Stimulated activated CD4-positive, alpha-beta T cell treated with anti-CD3 and anti-CD28 coated beads, Interleukin-12 subunit alpha, Interleukin-12 subunit beta, amount 100 ng/mL, for 48 hours (primary cell): ENCODE measurements at places on chromosomes 3 and 15.

DNA sequence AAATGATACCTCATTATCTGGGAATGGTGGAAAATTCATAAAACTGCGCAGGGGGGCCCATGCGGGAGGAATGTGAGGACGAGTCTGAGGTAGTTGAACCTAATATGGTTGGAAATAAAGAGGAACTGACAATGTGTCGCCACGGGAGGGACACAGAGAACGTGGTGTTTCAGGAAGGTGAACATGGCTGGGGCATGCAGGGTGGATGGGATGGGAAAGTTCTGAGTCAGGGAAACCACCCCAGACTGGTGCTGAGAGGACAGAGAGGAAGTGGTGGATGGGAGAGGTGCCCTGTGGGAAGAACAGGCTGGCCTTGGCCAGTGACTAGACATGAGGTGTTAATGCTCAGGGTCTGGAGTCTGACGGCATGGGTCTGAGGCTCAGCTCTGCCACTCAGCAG, 137.1 kb upstream of the WNT5A start:
- no peak for DNase-seq

- no peak for DNase-seq
Observed at GRCh38 chr3:14007006-14007405, 117.7 kb downstream of the CHCHD4 start.

GRCh38 chr3:169505577-169506230, 157.8 kb downstream of the MECOM start:
- no peak for DNase-seq

GRCh38 chr3:135191708-135192107, 396.6 kb downstream of the EPHB1 start:
- no peak for DNase-seq

- no peak for DNase-seq
Observed at GRCh38 chr3:64316971-64317370, 91.7 kb upstream of the PRICKLE2 start.

GRCh38 chr3:144923046-144923775, 951.6 kb downstream of the DIPK2A start:
- no peak for DNase-seq

DNA sequence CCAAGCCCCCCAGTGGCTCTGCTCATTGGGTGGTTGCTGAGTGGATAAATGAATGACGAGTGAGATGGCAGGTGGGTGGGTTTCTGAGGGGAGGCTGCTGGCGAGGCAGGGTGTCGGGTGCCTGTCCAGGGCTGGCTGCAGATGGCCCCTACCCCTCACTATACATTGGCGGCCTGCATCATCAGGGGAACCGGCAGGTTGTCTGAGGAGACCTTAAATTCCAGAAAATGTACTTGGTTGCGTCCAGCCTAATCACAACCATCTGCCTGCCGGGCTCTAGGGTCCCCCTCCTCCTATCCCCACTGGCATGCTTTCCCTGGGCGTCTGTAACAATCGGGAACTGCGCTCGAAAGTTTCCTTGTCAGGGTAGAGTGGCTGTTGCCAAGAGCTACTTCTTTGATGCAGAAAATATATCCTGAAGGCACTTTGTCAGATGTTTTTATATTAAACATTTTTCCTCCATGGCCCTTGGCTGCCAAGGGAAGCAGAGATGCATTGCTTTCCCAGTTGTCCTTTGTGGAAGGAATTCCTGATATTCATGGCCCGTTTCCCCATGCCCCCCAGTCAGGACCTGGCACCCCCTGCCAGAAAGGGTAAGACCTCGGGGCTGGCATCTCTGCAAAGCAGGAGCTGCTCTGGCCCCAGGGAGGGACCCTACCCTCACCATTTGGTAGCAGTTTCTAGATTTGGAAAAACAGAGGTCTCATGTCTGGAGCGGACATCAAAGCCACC, 22.9 kb downstream of the SMAD6 start:
- DNase-seq, result no peak

GRCh38 chr3:65713016-65713415, 325.7 kb downstream of the MAGI1 start:
- DNase-seq, result no peak

DNA sequence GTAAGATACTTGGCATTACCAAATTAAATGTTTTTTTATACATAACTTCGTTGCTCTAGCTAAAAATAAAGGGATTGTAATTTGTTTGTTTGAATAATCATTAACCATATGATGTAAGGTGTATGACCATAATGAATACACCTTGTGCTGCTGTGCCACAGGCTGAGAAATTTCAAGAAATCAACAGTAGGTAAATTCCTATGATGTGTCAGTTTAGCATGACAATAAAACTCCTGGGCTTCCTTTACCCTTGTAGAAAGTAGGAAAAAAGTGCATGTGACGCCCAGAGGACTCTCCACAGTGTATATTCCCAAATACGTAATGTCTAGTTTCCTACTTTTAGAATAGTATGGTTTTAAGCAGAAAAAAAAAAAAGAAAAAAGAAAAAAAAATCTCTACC, 208.1 kb downstream of the SATB1 start:
- no peak for DNase-seq

DNA sequence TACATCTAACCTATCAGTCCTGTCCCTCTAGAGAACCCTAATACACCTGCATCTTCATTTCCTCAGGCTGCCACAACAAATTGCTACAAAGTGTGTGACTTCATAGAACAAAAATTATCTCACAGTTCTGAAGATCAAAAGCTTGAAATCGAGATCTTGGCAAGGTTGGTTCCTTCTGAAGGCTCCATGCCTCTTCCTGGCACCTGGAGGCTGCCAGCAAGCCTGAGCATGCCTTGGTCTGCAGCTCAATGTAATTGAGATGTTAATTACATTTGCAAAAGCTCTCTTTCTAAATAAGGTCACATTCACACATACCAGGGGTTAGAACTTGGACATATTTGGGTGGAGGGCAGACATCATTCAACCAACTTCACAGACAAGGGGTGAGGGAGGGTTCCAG, 86.4 kb upstream of the ABHD17C start:
- DNase-seq, result no peak

DNA sequence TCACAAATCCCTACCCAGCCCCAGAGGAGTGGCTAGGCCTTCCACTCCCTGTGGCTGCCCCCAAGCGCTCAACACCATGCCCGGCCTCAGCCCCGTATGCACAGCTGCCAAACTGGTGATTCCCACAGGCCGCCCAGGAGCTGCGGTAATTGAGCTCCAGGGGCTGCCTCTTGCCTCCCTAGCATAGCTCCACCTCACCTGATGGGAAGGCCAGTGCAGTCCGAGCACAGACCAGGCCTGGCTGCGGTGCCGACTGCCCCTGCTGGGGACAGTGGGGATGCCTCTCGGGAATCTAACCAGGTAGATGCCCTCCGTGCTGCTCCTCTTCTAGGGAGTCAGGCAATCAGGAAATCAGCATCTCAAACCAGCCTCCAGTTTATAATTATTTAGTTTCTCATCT, 25.9 kb downstream of the SCN5A start:
- no peak for DNase-seq

DNA sequence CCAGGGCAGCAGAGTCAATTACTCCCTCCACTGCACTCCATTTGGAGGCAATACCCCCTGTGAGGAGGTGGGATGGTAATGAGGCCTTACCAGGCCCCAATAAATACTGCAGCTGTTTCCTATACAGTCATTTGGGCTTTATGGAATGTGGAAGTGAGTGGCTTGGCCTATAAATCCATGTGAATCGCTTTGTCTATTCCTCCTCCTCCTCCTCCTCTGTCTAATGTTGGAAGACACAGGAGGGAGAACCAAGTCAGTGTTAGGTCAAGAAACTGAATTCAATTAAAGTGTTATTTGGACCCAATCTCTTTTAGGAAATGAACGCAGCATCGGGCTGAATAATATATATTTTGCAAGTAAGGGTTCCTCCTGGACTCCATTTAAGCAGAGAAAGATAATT, 17.3 kb upstream of the SRGAP3 start:
- no peak for DNase-seq

- peak; percentile 29 for DNase-seq
Observed at GRCh38 chr3:161273589-161274218, 52.6 kb downstream of the NMD3 start.

DNA sequence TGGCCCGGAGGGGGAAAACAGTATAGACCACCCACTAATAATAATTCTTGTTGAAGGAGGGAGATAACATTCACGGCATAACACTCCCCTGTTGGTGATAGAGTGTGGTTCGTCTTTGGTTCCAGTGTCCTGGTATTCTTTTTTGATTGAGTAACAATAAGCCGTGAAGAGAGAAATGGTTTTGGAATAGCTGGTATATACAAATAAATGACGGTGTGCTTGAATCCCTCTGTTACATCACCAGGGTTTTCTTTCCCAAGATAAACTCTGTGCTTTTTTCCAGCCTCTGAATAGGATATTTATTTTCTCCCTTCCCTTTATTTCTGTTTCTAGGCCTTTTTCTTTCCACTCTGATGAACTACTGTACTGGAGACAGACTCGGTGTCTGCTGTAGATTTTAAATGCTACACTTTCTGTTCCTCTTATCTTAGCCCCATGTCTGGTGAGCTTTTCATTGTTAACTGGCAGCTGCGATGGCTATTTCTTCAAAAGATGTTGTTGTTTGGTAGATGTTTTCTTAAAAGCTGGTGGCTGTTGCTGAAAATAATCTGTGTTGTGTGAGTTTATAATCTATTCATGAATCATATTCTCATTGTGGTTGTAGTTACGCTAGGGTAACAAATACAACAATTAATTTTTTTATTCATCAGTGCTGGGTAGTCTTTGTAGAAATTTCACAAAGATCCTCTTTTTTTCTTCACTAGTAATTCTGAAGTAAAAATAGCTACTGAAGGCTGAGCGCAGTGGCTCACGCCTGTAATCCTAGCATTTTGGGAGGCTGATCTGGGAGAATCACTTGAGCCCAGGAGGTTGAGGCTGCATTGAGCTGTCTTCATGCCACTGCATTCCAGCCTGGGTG, 15.5 kb upstream of the SCAANT1 start:
- no peak for DNase-seq

GRCh38 chr15:68366314-68366713, 65.6 kb downstream of the ITGA11 start:
- no peak for DNase-seq

GRCh38 chr3:48468329-48468731, 21.8 kb downstream of the ATRIP start:
- DNase-seq, result no peak

GRCh38 chr3:188845514-188845913, 326.3 kb upstream of the TPRG1 start:
- DNase-seq, result no peak

- DNase-seq, result no peak
Observed at GRCh38 chr15:98723195-98723594, 74.9 kb downstream of the IGF1R start.

- no peak for DNase-seq
Observed at GRCh38 chr3:53478166-53478830, 16.1 kb upstream of the CACNA1D start.

- DNase-seq, result no peak
Observed at GRCh38 chr3:65330072-65330471, 642.3 kb upstream of the ADAMTS9 start.

DNA sequence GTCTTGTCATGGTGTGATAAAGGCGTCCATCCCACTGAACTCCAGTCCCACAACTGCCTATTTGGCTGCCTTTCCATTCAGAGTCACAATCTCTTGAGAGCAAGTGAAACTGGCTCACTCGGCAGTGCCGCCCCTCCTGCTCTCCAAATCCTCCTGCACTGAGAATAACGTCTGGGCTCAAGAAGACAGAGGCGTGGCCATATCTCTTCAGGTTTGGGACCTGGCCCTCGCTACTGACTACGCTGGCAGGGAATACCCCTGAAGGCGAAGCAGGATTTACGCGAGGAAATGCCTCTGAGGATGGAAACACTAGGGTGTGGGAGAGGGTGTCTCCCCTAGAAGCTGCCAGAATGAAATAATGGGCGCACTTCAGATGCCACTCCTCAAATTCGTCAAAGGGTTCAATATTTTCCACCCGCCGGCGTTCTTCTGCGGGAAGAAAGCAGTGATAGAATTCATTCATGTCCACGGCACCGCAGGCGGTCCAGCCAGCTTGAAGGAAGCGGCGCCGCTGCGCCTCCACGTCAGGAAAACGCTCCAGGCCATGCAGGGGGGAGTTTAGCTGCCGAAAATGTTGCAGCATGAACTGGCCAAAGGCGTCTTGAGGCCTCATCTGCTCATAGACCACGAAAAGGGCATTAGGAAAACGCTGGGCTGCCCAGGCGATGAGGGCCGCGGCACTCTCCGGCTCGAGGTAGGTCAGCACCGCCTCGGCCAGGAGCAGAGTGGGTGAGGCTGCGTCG, 985 bp downstream of the LCMT2 start:
- peak; percentile 0 for DNase-seq

- DNase-seq, result no peak
Observed at GRCh38 chr3:34292605-34293300, 494.3 kb downstream of the PDCD6IP start.

DNA sequence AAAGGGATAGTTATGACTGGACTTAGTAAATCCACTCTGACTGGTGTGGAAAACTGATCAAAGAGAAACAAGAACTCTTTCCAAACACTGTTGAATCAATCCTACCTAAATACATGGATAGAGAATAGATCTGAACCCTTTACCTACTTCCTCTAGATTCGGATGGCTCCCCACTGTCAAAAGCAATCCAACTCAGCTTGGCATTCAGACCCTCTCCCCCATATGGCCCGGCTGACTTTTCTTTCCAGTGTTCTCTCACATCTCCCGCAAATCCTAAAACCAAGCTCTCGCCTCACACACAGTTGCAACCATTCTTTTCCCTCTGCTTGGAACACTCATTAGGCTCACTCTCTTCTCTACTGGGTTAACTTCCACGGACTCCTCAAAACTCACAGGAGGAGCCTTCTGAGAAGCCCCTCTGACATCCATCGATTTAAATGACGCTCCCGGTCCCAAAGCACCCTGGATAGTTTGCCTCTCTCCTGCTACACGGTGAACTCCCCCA, 639 bp downstream of the SPICE1 start:
- DNase-seq, result no peak

- no peak for DNase-seq
Observed at GRCh38 chr3:53939086-53939582, 47.5 kb upstream of the SELENOK start.

DNA sequence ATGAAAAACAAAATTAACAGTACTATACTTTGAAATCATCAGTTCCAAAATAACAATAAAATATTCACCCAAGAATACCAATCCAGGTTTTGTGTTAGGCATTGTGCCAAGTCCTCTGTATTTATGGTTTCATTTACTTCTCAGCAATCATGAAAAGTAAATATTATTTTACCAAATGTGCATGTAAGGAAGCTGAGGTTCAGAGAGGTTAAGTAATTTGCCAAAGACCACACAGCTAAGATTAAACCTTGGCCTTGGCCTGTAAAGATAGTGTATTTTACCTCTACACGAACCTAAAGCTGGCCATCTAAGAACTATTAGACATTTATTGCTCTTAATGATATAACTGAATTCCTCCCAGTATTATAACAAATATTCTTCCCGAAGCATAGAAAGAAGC, 124.4 kb upstream of the SLC2A2 start:
- DNase-seq, result no peak

GRCh38 chr3:45135959-45136358, 10.2 kb downstream of the CDCP1 start:
- DNase-seq, result no peak

DNA sequence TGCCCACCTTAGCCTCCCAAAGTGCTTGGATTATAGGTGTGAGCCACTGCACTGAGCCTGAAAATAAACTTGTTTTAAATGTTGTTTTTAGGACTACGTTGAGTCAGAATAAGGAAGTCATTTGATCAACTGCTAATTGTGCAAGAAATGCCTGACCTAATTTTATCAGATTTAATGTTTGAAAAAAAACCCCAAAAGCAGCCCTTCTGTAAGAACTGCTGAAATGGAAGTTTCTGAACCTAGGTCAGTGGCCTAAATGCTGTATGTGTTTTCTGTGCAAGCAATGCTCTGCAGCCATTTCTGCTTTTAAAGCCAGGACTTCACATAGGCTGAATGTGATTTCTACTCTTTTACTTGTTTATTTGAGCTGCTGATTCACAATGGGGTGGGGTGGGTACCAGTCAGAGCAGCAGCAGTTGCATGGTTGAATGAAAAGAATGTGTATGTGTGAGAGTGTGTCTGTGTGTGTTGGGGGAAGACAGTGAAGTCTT, 6.6 kb downstream of the GPX1 start:
- DNase-seq, result no peak
